T47D (cell line): ENCODE measurements at places on chromosomes 3 and 15.

DNA sequence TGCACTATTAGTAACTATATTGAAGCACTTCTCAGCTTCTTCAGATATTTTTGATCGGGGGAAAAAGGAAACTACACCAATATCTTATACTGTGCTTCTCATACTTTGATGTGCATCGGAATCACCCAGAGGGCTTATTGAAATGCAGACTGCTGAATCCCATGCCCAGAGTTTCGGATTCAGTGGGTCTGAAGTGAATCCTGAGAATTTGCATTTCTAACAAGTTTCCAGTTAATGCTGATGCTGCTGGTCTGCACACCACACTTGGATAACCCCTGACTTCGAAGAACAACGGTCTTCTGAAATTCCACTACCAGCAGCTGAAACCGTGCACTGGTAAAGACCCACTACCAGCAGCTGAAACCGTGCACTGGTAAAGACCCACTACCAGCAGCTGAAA is 243.9 kb downstream of the NTRK3 start:
- no peak for DNase-seq

GRCh38 chr3:146896711-146897110 is 291.6 kb upstream of the PLSCR5 start:
- DNase-seq = no peak

DNA sequence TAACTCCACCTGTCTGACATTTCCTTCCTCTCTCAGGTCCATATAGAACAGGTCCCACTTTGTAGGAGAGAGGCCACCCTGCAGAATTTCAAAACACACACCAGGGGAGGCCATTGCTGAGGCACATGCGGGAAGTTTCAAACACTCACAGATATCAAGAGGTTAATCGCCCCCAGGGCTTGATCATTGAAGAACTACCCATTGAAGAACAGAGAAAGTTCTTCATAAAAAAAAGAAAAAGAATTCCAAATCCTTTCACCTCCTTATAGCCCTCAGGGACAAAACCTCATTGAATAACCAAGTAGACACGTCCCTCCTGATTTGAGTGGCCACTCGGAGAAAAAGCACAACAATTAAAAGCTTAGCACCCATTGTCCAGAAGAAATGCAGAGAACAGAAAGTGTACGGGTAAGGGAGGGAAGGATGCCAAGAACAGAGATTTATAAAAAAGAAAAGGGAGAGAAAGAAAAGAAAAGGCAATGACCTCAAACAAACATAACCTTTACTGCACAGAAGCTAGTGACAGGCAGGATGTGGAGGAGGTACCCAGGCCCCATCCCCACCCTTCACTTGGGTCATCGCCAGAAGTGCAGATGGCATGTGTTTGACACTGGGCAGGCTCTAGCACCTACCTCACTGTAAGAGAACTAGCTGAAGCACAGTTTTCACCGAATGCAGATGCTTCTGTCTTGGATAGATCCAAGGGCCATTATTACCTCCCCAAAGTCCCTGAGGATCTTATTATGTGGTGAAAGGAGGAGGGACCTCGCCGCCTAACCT is 112.3 kb upstream of the HES1 start:
- DNase-seq = peak; percentile 65

- DNase-seq = no peak
Measured at GRCh38 chr3:188362405-188362831, 208.5 kb downstream of the LPP start.

- no peak for DNase-seq
Measured at GRCh38 chr3:194374935-194375334, 5.4 kb upstream of the LRRC15 start.

GRCh38 chr3:159800434-159801155 is 188.0 kb upstream of the IL12A start:
- no peak for DNase-seq

GRCh38 chr3:62708638-62709373 is 166.4 kb downstream of the CADPS start:
- no peak for DNase-seq

DNA sequence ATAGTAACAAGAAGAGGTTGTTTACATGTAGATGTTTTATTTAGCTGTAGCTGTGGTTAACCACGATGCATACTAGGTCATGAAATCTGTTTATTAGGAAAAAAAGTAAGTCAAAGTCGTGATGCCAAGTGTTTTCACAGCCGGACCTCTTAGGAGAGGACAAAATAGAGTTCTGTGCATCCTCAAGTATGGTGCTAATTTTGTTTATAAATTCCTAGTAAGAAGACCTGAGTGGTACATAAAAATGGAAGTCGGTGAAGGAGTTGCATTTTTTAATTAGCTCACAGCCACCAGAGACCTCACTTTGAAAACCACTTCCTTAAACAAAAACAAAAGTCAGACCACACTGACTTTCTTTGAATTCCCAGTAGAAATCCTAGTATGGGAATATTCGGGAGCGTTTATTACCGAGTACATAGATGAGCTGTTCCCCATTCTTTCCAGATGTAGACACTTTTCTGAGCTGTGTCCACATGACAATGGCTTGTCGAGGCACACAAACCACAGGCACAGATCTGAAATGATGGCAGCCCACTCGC is 143.6 kb upstream of the UBE2E1 start:
- no peak for DNase-seq

GRCh38 chr15:101463270-101463669 is 26.2 kb downstream of the PCSK6 start:
- no peak for DNase-seq

- no peak for DNase-seq
Measured at GRCh38 chr3:24110051-24110450, 165.0 kb downstream of the NR1D2 start.

DNA sequence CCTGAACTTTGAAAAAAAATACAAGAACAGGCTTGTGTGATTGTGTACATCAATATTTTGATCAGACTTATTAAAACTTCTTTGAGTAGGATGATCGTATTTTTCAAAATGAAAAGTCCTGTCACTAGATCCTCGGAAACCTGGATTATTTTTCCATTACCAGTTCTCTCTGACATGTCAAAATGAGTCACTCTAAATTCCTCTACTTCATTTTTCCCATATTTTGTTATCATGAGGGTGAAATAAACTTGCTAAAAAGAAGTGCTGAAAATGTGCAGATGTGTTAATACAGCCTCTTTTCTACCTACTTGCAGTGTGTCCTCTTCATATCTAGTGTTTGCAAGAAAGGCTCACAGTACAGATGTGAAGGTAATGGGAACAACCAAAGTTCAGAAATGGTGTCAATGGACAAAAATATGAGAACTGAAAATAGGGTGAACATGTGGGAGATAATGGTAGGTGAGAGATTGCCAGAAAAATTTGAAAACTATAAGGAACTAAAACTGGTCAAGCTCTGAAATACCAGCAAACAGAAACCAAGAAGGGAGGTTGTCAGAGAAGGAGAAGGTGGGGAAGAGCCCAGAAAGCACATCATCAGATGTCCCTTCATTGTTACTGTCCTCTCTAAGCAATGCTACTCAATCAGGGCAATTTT is 108.2 kb downstream of the EOMES start:
- DNase-seq = no peak

DNA sequence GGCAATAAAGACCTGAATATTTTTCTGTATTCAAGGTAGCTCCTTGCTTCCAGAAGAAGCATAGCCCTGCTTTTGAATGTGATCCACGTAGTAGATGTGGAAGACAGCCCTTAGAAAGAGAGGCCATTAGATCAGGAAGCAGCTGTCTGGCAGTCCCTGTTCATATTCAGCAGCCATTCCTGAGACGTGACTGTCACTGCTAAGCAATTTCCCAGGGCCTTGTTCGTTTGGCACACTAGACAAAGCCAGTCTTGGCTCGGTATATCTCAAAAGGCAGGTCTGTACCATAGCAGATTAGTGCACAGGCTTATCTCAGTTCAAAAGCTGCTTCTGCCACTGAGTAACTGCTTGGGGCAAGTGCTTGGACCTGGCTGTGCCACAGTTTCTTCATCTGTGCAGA is 287.8 kb upstream of the MCTP2 start:
- no peak for DNase-seq

GRCh38 chr3:180929376-180929775 is 16.9 kb downstream of the FXR1 start:
- no peak for DNase-seq

- no peak for DNase-seq
Measured at GRCh38 chr3:114770874-114771273, 376.2 kb downstream of the ZBTB20 start.

- DNase-seq = peak; percentile 21
Measured at GRCh38 chr15:93088981-93089726, at the start of gene RGMA. TSS of gene RGMA (minus strand) at chr15:93089211. CDS start at chr15:93088932, 279 bp downstream.

- peak; percentile 81 for DNase-seq
Measured at GRCh38 chr15:89378296-89379151, 43.9 kb upstream of the POLG start.

- peak; percentile 5 for DNase-seq
Measured at GRCh38 chr3:81339040-81339845, 422.2 kb downstream of the GBE1 start.

DNA sequence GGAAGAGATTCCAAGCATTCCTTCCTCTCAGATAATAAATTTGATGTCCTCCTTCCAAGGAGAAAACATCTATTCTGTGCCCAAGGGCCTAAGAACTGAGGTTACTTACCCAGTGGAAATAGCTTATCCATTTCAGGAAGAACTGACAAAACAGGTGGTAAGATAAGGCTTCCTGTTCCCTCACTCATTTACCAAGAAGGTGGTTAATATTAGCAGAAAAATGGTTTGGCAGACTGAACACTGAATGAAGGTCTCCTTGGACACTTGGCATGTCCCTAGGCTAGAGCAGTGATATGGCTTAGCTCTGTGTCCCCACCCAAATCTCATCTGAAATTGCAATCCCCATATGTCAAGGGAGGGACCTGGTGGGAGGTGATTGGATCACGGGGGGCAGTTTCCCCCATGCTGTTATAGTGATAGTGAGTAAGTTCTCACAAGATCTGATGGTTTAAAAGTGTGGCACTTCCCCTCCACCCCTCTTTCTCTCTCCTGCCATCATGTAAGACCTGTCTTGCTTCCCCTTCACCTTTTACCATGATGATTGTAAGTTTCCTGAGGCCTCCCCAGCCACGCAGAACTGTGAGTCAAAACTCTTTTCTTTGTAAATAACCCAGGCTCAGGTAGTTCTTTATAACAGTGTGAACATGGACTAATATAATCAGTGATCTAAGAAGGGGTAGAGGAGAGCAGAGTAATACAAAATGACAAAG is 127.4 kb downstream of the ST8SIA2 start:
- no peak for DNase-seq

GRCh38 chr3:10335190-10335738 is 14.4 kb upstream of the SEC13 start:
- DNase-seq = no peak

- DNase-seq = no peak
Measured at GRCh38 chr15:40550341-40551037, 14.4 kb downstream of the CCDC32 start.

GRCh38 chr15:66254951-66255676 is 1.6 kb upstream of the MEGF11 start:
- no peak for DNase-seq

GRCh38 chr3:152269056-152269830 is 514 bp downstream of the MBNL1 start:
- peak; percentile 33 for DNase-seq

- DNase-seq = no peak
Measured at GRCh38 chr15:98503970-98504369, 144.4 kb upstream of the IGF1R start.

- DNase-seq = no peak
Measured at GRCh38 chr3:7760718-7761117, 740.9 kb upstream of the LMCD1 start.

GRCh38 chr15:34258151-34258550 is 33.3 kb downstream of the EMC4 start:
- DNase-seq = no peak

DNA sequence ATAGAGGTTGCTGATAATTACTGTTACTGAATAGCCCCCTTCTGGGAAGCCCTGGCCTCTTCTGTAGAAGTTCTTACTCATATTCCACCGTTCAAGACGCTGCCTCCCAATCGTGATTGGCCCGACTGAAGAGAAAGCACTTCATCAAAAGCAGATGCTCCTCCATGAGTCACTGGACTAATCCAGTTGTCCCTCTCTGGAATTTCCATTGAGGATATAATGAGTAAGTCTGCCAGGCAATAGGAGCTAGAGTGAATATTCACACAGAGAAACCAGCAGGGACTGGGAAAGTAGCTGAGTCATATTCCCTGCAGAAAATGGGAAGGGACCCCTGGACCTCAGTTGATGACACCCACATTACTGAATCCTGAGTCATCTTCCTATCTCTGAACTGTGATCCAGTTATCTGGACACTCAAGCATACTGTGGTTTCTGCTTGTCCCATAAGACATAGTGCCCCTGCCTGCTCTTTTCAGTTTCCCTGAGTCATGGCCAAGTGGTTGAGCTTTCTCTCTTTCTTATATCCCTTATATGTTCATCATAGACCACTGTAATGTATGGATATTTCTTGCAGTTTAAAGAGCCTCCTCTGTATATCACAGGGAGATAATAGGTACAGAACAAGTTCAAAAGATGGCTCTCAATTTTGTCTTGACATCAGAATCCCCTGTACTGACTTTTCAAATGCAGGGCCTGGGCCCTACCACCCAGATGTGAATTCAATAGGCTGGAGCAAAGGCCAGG is 151.2 kb upstream of the CDIN1 start:
- no peak for DNase-seq

GRCh38 chr15:46786590-46787285 is 930.6 kb upstream of the SEMA6D start:
- DNase-seq = peak; percentile 20

DNA sequence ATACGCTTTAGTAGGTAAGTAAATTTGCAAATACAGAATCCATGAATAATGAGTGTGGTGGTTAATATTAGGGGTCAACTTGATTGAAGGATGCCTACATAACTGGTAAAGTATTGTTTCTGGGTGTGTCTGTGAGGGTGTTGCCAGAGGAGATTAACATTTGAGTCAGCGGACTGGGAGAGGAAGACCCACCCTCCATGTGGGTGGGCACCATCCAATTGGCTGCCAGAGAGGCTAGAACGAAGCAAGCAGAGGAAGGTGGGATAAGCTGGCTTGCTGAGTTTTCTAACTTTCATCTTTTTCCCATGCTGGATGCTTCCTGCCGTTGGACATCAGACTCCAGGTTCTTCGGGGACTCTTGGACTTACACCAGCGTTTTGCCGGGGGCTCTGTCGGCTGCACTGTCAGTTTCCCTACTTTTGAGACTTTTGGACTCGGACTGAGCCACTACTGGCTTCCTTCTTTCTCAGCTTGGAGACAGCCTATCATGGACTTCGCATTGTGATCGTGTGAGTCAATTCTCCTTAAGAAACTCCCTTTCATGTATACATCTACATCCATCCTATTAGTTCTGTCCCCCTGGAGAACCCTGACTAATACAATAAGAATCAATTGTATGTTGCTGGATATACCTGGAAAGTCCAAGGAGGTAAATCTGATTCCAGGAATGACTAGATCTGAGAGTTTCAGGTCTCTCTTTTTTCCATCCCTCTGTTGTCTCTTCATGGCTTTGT is 25.8 kb upstream of the NEDD4 start:
- no peak for DNase-seq

DNA sequence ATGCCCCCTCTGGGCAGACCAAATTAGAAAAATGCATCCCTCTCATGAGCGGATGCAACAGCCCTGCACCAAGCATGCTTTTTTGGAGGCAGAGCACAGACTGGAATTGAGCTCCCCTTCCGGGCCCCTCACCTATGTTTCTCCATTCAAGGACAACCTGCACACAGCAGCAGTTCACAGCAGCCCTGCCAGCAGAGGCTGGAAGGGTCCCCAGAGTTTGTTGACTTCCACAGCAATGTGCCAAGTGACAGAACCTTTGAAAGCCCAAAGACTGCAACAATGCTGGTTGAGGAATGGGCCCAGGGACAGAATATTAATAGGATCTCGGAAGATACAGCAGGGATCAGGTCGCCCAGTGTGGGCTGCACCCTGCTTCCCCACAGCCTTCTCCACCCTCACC is 650.4 kb downstream of the FHIT start:
- no peak for DNase-seq

GRCh38 chr15:47846876-47847275 is 129.6 kb downstream of the SEMA6D start:
- no peak for DNase-seq
